ENCODE measurements at places on chromosomes 5 and 9.

DNA sequence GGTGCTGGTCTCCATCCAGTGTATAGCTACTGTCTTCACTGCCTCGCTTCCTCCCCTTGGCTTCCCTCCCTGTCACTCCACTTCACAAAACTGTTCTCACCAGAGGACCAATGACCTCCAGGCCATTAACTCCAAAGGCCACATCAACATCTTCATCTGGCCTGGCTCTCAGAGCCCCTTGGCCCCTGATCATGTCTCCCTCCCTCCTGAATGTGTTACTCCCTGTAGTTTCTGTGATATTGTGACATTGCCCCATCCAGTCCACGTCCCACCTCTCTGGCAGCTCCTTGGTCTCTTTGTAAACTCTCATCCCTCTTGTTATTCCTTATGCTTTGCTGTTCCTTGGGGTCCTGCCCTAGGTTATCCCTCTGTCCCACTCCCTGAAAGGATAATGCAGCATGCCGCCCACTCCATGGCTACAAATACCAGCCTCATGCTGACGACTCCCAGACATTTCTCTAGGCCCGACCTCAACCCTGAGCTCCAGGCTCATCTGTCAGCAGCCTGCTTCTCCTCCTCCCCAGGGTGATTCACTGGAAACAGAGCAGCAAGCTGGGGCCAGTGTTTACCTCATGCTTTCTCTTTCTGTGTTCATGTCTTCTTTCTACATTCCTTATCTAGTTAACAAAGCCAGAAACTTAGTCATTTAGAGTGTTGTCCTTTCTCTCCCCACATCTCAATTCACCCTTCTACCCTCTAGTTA, 312.2 kb downstream of the SPOCK1 start:
- no peak for DNase-seq

- no peak for DNase-seq
These were observed 1.3 kb downstream of the TXN start for GRCh38 chr9:110255034-110255462.

DNA sequence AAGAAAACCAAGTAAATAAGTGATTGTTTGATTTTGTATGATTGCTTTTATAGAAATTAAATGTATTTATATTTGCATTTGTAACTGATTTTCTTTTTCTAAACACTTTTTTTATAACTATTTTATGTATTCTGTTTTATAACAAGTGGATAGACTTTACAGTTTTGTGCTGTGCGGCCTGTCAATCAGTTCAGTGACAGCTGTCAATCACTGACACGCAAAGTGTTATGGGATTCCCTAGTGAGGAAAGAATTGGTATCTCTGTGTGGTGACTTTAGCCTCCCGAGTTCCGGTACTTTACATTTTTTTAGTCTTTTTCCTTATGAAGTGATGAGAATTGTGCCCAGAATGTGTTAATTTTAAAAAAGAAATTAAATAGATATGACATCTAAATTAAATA, 16.3 kb downstream of the GPR151 start:
- DNase-seq: no peak

- DNase-seq: no peak
These were observed 8.6 kb downstream of the TGFBR1 start for GRCh38 chr9:99113414-99114048.

GRCh38 chr9:108168236-108168850, 678.8 kb upstream of the KLF4 start:
- no peak for DNase-seq
